NCI-H1048 (cell line): ENCODE measurements at places on chromosomes 12 and 14.

- DNase-seq = no peak
These were observed 13.5 kb downstream of the ISCA2 start for GRCh38 chr14:74507085-74507484.

- DNase-seq = no peak
These were observed 444.1 kb upstream of the TMEM132C start for GRCh38 chr12:127822809-127823411.

DNA sequence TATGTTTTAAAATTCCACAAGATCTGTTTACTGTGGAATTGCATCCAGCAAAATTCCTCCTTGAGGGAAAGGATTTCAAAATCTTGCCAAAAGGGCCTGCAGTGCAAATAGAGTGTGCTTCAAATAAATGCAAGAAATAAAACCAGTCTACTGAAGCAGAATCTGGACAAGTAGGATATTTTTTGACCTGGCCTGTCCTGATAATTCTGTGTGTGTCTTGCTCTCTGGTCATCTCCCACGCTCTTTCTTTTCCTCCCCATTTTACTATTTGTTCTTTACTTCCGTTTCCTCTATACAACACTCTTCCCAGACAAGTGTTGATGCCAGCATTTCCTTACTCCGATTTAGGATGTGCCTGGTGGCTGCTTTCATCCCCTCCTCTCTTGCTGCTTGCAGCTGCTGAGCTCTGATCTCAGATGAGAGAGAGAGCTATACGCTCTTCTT is 115.9 kb downstream of the GPR135 start:
- DNase-seq = no peak

GRCh38 chr12:50018968-50019367 is 6.3 kb downstream of the RACGAP1 start:
- DNase-seq = no peak

- DNase-seq = no peak
These were observed 202.2 kb upstream of the DCN start for GRCh38 chr12:91384806-91385205.

DNA sequence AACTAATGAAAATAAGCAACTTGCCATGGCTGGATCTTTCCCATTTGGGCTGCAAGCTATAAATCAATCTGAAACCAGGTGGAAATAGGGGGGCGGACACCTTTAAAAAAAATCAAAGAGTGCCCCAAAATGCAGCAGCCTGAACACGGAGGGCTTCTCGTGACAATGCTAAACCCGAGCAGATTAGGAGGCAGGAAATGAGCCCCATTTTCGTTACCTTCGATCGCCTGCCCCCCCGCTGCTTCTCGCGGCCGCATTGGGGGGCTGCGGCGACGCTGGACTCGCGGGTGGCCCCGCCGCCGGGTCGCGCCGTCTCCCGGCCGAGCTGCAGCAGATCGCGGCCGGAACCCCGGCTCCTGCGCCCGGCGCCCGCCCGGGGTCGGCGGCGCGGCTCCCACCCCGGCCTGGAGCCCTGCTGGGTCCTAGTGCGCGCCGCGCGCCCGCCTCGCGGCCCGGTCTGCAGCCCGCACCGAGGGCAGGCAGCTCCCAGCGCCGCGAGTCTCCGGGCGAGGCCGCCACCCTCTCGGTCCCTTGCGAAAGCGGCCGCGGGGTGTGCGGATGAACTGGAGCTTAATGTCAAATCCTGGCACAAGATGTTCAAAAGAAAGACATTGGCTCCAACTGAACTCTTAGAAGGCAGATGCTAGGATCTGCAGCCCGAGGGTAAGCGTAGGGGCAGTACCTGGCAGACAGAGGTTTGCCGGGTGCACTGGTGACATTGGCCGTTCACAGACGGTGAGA is 201.9 kb upstream of the FOXN3 start:
- DNase-seq = no peak

DNA sequence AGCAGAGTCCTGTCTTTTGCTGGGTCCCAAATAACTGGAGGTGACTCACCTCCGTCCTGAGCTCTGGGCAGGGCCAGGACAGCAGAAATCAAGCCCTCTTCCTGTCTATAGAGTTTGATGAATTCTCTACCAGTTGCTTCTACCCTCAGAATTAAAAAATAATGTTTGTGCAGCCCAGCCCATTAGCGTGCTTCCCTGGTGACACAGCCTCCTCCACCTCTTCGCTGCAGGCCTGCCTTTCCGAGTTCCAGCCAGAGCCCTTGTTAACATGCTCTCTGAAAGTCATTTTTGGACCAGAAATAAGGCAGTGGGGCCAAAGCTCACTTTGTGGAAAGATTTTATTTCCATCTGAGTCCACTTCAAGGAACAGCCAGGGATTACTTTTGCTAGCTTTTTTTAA is 94.0 kb downstream of the TBX5 start:
- DNase-seq = no peak

GRCh38 chr14:52783206-52783605 is 8.2 kb downstream of the GNPNAT1 start:
- DNase-seq = no peak

- DNase-seq = no peak
These were observed 284.7 kb upstream of the DDHD1 start for GRCh38 chr14:53437858-53438257.

DNA sequence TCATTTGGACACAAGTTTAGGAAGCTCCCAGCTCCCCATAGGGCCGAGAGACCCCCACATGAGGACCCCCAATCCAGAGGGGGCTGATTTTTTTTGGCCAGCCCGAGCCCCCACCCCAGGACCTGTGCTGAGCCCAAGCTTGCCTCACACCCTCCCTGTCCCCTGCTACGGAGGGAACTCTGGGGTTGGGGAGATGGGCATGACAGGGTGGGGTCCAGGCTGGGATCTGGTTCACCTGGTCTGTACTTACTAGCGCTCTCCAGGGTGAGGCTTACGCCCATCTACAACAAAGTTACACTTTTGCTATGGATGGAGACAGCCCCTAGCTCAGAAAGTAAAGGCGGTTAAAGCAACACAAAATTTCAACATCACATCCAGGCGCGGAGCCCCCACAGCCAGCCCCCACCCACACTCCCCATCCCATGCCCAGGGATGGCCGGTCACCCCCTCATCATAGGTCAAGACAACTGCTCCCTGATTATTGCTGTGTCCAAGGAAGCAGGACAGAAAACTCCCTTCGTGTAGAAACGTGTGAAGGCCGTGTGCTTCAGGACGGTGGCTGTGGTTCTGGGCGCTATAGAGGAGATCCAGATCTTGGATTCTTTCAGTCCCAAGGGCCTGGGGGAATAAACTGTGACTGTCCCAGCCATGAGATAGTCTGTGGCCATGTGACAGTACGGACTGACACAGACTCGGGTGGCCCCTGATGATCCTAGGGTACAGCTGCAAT is 10.7 kb downstream of the SLC25A29 start:
- no peak for DNase-seq
